ENCODE measurements at places on chromosomes 4 and X.

- no peak for DNase-seq
These were observed 120.2 kb downstream of the KLHL13 start for GRCh38 chrX:117996408-117996807.

- DNase-seq = no peak
These were observed 1951.8 kb upstream of the ADGRL3 start for GRCh38 chr4:59248313-59248712.

DNA sequence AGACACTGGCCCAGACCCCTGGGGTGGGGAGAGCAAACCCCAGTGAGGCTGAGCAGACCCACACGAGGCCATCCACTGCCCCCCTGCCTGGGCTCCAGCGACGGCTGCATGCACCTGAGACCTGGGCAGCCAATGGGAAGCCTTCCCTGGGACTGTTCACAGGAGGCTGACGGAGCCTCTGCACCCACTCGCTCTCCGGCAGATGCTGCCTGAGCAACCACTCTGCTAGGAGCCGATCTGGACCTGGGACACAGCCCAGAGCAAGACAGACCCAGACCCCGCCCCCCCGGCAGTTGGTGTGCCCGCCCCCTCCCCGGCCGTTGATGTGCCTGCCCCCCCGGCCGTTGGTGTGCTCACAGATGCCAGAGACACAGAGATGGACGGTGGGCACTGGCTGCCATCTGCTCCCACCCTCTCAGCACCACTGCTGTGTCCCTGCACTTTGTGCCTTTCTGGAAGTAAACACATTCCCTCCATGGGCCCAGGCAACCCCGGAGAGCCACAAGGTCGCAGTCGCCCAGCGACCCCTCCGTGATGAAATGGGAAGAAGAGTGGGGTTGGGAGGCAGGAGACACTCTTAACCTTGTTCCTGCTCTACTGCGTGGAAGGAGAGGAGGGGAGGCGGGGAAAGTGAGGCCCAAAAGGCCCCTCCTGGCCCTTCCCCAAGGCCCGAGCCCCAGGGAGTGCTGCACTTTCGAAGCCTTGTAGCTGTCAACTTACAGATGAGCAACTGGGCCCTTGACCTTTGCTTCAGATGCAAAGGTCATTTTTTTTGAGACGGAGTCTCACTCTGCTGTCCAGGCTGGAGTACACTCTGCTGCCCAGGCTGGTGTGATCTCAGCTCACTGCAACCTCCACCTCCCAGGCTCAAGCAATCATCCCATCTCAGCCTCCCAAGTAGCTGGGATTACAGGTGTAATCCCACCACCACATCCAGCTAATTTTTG, 62.0 kb downstream of the ZFYVE28 start:
- DNase-seq = no peak

DNA sequence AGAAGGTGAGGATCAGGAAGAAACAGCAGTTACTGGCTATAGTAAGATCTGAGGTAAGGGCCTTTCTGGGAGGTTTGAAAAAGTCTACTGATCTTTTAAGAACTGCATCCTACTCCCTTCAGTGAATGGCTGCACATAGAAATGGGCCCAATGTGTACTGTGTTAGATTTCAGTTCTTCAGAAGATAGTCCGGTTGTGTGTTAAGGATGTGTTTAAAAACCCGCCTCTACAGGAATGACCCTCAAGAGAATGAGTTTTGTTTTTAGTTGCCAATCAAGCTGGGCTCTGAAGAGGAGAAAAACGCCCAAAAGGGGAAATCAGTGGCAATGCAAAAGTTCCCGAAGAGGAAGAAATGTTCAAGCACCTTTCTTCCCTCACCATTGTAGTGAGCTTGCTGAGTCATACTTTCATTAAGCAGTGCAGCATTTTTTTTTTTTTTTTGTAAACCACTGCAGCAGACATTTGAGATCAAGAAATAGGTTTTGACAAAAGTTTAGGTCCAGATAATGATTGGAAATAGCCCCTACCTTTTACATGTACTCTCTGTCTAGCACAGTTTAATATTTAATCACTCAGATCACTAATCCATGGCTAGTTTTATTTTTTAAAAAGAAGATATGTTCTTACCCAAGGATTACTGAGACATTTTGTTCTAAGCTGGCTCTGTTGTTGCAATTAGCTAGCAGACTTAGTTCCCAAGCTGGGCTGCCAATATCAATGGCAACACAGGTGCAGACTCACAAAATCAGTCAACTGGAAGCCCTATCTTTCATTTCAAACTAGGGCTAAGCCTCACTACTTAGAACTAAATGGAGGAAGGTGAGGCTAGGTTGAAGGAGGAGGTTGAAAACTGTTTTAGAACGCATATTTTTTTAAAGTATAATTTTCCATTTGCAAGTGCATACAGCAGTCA, 7.0 kb upstream of the TRPC5OS start:
- DNase-seq = no peak

DNA sequence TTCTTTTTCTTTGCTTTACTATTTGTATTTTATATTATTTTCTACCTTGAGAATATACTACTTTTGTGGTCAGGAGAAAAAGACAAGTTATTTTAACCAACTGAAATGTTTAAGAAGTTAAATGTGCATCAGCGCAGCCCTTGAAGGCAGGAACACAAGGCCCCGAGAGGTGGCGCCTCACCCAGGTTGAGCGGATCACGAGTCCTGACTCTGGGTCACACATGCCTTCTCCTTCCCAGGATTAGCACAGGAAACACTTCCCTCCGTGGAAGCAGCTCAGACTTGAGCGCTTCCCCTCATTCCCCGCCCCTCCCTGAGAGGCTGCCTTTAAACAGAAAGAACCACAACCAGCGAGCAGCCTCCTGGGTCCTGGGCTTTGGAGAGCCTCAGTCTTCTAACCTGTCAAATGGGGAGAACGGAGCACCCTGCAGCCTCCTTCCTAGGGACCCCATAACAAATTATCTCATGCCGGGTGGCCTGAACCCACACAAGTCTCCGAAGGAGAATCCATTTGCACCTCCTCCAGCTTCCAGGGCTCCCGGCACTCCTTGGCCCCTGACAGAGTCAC, 217.6 kb downstream of the AFAP1 start:
- DNase-seq = no peak

- no peak for DNase-seq
These were observed 172.2 kb downstream of the DCLK2 start for GRCh38 chr4:150250293-150250997.

Data from stimulated activated CD8-positive, alpha-beta memory T cell treated with anti-CD3 and anti-CD28 coated beads, Interleukin-7, amount 100 ng/mL, for 24 hours (primary cell).